ENCODE measurements at places on chromosomes 16 and 17.
A peak's percentile ranks its signal among the peaks of the same experiment; 100 is the strongest.

DNA sequence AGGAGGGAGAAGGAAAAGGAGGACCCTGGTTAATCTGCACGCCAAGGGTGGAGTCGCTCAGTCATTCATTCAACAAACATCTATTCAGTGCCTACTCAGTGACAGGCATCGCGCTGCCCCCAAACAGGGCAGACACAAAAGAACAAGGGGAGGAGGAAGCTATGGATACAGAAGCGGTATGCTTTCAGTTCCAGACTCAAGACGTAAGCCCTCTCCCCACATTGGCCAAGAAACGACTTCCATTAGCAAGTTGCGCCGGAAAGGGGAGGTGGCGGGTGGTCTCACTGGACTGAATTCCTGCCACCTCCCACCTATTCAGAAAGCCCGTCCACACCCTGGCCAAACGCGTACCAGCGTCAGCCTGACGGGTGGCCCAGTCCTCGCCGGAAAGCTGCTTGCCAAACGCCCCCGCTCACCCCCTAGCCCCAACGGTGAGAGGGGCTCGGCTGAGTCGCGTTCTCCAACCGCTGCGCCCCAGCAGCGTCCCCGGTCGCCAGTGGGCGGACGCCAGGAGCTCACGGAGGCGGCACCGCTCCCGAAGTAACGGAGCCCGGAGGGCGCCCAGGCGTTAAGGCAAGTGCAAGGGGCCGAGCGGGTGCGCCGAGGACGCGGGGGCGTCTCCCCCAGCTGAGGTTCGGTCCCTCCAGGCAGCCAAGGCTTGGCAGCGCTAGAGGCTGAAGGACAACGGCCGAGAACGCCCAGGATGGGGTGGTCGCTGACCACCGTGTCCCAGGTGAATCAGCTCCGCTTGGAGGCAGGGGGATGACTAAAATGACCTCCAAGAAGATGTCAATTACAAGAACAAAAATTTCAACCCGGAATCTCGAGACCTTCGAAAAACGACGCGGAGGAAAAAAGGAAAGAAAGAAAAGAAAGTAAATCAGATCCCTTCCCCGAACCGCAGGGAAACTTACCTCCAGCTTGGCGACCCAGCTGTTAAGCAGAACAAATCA is 470.7 kb downstream of the SOX9 start:
- DNase-seq: peak; percentile 46

DNA sequence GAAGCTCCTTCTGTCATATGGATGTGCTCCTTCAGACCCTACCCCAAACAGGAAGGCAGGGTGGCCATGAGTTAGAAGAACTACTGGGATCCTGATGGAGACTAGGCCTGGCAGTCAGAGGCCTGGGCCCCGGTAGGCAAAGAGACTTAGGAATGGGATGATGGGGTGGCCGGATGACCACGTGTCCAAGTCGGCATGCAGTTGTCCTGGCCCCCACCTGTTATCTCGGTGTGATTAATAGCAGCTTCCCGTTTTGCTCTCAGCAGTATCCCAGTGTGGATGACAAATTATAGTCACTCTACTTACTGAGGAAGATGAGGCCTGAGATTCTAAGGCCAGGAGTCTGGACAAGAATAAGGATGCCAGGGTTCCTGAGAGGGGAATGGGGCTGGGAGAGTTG is 1.5 kb downstream of the TNFSF12 start:
- DNase-seq: no peak

DNA sequence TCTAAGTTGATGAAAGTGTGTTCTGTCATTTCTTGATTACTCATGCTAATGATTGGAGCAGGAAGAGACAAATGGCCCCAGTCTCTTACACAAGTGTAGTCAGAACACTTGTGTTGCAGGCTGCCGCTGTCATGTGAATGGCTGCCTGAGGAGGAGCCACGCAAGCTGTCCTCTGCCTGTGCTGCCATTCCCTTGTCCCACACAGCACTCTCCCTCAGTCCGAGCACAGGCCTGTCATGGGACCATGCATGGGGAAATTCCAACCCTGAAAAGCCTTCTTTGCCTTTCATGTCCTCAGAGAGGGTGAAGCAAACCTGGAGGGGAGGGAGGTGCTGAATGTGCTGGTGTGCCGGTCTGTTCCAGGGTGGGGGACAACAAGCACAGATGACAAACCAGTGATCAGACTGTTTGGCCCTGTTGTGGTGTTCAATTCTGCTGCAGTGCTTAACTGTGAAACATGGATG is 109.4 kb downstream of the MRTFB start:
- DNase-seq: peak; percentile 5

DNA sequence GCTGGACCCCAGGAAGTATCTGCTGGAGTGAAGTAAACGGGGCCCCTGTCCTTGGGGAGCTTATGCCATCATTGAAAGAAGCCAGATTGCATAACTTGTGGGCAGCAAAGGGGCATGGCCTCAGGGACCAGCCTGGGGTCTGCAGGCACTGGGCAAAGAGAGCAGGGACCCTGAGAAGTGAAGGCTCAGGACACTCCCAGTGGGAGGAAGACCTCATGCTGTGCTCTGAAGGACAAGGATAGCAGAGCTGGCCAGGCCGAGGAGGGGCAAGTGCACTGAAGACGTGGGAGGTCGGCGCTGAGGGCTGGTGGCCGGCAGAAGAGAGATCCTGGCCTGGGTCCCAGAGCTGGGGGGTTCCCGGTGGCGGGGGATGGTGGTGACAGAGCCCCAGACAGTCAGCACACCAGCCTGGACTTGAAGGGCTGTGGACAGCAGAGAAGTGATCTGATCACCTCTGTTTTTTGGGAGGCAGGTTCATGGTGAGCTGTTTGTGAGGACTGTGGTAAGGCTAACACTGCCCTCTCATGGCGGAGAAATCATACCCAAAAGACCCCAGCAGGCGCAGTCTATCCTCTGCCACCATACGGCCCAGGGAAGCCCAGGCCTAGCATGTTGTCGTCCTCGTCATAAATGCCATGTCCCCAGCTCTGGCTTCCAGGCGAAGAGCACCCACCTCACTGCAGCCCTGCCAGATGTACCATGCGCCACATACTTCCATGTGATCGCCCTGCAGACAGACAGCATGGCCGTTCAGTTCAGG is 7.1 kb upstream of the CNP start:
- peak; percentile 77 for DNase-seq

DNA sequence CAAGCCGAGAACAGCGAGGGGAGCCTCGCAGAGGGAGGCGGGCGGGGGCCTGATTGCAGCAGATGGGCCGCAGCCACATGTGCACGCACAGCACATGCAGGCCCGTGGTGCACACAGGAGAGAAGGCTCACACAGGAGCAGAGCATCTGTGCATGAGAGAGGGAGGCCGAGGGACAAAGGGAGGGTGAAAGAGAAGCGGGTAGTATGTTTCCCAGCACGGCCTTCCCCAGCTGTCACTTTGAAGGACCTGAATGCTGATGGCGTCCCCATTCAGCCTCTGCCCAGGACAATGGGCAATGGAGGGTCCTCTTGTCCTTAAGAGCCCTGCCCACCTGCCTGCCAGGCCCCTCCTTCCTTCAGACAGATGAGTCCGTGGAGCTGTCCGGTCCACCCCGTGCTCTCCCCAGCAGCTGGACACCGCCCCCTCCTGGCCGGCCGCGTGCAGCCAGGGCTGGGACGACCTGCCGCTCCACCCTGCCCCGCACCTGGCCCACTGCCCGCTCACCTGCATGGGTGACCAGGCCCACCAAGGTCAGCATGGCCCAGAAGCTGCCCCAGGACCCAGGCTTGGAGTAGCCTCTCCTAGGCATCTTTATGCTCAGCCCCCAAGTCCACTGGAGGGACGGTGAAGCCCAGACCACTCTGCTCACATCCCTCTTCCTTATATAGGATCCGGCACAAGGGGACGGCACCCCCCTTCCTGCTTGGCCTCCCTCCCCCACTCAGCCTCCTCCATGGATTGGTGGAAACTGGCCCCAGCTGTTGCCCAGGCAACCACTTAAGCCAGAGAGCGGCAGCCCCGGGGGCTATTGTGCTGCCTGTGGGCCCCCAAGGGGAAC is at the start of gene BTBD17:
BTBD17 (minus strand) TSS at position 639 of the 839 bp plus-strand sequence; CDS start at position 590, 49 bp downstream.
- peak; percentile 51 for DNase-seq

GRCh38 chr16:57577691-57578224 is 35.3 kb downstream of the ADGRG5 start:
- no peak for DNase-seq

GRCh38 chr17:20009052-20009301 is 182 bp upstream of the SPECC1 start:
- DNase-seq: no peak

DNA sequence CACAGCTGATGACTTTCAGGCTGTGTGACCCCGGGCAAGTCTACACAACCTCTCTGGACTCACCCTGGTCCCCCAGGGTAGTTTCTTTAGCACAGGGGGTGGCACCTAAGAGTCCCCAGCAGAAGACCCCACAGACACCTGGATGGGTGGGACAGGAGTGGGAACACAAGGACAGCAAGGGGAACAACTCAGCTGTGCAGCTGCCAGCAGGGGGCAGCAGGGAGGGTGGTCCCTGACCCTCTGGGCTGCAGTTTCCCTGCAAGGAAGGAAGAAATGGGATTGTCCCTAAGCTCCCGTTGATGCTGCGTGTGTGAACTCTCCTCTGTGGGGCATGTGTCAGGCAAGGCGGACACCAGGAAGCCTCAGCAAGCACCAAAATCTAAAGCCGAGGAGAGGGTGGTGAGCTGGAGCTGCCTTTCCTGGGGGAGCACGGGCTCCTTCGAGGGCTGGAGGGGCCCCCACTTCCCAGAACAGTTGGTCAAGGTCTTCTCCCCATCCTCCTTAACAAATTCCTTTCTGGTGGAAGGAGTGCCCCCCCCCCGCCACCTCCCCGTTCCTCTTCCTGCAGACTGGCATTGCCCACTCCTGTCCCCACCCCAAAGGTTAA is 24.1 kb upstream of the CDH5 start:
- DNase-seq: peak; percentile 32

DNA sequence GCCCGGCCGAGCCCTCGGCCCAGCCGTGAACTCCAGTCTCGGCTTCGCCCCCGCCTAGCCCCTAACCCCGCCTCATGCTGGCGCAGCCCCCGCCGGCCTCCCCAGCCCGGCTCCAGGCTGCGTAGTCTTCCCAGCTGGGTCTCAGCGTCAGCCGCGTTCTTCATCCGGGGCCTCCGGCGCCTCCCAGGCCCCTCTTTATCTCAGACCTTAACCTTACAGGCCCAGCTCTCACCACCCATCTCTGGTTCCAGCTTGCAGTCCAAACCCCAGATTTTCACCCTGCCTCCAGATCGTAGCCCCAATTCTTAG is at the start of gene PROCA1:
PROCA1 (minus strand) TSS at position 166 of the 309 bp plus-strand sequence. CDS start 228 bp downstream, outside the sequence.
- DNase-seq: no peak

- DNase-seq: peak; percentile 13
Observed at GRCh38 chr17:82887255-82888164, 47.7 kb upstream of the ZNF750 start.

GRCh38 chr17:9529033-9529700 is 46.5 kb downstream of the STX8 start:
- peak; percentile 69 for DNase-seq

GRCh38 chr16:72241930-72242329 is 70.0 kb upstream of the PMFBP1 start:
- DNase-seq: peak; percentile 79

DNA sequence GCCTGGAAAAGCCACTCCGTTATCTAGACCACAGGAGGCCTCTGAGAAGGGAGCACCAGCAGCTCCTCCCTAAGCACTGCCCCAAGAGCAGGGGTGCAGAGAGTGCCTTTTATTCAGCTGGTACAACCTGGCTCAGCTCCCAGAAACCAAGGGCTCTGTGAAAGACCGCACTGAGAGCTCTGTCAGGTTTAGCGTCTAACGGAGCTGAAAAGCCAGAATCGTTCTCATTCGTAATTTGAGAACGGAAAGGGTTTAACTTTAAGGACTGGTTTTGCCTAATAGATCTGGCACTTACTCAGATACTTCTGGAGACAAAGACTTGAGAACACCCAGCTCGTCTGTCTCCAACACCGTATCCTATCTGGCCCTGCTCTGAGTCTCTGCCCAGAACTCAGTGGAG is 13.5 kb downstream of the MPG start:
- no peak for DNase-seq

GRCh38 chr16:76193906-76194615 is 83.1 kb upstream of the CNTNAP4 start:
- DNase-seq: no peak

DNA sequence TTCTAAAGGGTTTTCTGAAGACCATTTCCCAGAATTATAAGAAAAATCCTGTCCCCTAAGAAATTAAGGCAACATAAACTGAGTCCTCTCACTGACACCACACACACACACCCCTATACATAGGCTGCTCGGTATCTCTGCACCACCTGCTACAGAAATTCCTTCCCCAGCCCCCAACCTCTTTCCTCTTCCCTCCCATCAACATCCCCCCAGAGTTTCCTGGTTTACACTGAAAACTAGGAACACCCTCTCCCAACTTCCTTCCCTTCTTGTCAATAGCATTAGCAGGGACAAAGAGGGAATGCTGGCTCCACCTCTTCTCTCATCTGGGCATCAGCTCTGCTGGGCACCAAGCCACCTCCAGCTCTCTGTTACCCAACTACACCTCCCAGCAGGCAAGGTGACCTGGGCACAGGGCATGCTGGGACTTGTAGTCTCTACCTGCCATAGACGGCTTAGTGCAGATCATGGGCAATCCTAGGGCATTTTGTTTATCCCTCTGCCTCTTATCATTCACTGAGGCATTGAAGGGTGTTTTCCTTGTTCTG is 15.7 kb downstream of the CAVIN1 start:
- DNase-seq: peak; percentile 59

DNA sequence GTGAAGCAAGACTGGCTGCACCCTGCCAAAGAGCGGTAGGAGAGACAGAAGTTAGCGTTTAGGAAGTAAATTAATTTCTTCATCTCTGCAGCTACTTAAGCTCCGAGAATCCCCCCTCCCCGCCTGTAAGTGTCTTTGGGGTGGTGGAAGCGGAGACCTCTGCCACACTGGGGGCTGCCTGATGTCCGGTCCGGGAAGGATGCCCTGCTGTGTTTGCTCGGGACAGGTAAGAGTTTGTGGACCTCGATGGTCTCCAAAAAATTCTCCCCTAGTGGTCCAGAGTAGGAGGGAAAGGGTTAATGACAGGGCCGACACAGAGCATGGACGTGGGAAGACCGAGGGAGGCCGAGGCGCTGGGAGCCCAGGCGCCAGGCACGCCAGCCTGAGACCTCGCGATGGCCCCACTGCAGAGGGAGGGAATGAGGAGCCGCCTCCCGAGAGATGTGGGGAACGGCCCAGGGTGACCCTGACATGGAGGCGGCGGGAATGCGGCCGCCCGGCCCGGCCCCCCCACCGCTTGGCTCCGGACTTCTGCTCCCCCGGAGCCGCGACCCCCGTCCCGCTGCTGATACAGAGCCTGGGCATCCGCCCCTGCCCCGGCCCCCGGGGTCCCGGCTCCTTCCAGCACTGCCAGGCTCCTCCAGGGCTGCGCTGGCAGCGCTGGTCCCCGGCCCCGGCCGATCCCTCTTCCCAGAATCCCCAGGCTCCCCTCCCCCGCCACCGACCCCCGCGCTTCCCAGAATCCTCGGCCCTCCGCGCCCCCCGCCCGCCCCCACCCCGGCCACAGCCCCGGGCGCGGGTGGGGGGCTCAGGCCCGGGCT is 680 bp downstream of the ZNF629 start:
- peak; percentile 77 for DNase-seq

GRCh38 chr16:5461141-5461540 is 363.5 kb upstream of the EEF2KMT start:
- no peak for DNase-seq

Measured in choroid plexus epithelial cell (primary cell).